SK-N-DZ (cell line): ENCODE measurements at places on chromosomes 11 and 22.

GRCh38 chr11:61103851-61104423, 1.6 kb downstream of the CD5 start:
- DNase-seq, result no peak

GRCh38 chr11:104897891-104898684, at the start of gene CASP12:
TSS of gene CASP12 (minus strand) at chr11:104898460.
- no peak for DNase-seq

GRCh38 chr11:1009991-1010390, 26.5 kb downstream of the MUC6 start:
- DNase-seq, result no peak

- no peak for DNase-seq
Observed at GRCh38 chr11:123590296-123590912, 64.0 kb downstream of the SCN3B start.

GRCh38 chr11:115912484-115912945, 408.3 kb upstream of the CADM1 start:
- peak; percentile 2 for DNase-seq

- no peak for DNase-seq
Observed at GRCh38 chr22:44869196-44869595, 116.8 kb downstream of the ARHGAP8 start.

- no peak for DNase-seq
Observed at GRCh38 chr11:17700991-17701390, 18.4 kb upstream of the MYOD1 start.

DNA sequence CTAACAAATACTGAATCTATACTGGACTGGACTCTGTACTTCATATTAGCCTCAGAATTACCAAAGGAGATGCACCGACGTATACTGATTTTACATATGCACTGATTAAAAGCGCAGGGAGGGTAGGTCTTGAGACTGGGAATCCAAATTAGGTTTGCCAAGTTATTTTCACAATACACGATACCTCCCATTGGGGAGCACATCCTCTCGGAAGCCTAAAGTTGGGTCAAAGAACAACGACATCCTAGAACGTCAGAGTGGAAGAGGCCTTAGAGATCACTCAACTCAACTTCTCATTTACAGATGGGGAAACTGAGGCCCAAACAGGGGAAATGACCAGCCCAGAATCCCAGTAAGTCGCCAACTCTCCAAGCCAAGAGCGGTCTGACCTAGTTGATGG, 626 bp downstream of the DNAL4 start:
- no peak for DNase-seq

DNA sequence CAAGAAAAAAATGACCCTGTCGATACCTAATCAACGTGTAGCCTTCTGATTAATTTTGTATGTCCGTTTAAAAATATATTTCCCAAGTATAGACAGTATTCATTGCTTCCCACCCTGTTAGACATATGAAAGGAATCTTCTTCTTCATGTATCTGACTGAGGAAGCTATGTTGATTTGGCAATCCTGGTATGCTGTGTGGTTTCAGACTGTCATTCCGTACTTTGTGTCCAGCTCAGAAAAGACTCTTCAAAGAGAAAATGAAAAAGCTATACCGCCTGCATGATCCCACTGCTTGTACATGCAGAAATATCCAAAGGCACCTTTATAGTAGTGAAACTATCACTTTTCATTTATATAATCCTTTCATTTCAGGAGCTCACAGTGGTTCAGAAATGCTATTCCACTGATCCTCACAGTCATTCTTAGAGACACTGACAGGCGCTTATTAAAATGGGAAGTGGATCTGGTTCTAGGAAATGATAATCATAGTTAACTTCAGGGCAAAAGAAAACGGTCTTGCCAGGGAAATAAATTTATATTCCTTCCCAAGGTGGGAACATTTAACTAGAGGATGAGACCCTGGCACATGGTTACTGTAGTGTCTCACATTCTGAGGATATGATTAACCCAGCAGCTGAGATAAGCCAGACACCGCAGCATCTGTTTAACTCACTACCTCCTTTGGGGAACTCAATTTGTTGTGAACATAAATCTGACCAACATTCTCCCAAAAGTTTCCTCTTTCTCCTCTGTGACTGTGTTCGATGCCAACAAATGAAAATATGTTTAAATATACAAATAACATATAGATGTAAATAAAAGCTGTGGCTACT, 599.2 kb upstream of the LUZP2 start:
- peak; percentile 67 for DNase-seq

DNA sequence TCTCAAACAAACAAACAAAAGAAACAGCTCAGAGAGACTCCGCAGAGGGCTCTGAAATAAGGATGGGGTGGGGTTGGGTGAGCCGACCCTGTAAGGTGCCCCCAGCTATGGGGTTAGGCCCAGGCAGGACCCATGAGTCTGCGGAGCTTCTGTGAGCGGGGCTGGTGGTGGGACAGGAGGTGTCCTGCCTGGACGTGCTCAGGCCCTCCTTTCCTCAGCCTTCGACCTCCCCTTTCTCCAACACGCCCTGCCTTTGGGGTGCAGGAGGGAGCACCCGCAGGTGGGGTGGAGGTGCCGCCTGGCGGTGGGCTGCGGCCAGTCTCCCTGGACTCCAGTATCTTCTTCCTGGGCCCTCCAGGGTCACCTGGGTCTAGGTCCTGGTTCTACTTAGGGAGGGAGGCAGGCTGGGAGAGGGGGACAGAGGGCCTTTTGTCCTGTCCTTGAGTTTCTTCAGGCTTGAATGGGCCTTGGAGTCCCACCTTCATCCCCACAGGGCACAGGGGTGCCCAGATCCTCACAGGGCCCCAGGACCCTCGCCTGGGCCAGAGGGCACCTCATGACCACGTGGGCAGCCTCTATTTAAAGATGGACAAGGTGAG, 12.3 kb downstream of the PRR33 start:
- no peak for DNase-seq

- no peak for DNase-seq
Observed at GRCh38 chr22:37525073-37525745, 6.0 kb upstream of the CARD10 start.

DNA sequence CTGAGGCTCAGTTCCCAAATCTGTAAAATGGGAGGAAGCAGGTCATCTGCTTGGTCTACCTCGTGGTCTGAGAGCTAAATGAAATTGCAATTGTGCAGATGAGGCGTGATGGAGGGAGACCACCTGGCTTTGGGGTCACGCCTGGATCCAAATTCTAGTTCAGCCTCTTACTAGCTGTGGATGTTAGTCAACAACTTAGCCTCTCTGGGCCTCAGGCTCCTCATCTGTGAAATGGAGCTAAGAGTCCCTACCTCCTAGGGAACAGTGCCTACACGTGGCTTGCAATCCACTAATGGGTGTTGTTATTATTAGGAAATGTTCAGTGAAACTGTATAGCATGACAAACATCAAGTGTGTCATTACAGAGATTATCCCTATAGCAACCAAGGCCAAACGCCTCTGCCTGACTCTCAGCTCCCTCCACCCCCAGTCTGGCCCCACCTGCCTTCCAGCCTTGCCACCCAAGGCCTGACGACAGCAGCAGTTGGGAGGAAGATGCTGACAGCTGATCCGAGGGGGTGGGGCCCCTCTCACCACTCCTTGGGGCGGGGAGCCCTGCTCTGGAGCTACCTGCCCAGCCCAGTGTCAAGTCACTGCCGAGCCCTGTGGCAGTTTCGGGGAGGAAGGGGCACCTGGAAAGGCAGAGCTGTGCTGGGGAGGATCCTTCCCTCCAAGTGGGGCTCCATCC, 1.7 kb upstream of the RHOD start:
- no peak for DNase-seq

DNA sequence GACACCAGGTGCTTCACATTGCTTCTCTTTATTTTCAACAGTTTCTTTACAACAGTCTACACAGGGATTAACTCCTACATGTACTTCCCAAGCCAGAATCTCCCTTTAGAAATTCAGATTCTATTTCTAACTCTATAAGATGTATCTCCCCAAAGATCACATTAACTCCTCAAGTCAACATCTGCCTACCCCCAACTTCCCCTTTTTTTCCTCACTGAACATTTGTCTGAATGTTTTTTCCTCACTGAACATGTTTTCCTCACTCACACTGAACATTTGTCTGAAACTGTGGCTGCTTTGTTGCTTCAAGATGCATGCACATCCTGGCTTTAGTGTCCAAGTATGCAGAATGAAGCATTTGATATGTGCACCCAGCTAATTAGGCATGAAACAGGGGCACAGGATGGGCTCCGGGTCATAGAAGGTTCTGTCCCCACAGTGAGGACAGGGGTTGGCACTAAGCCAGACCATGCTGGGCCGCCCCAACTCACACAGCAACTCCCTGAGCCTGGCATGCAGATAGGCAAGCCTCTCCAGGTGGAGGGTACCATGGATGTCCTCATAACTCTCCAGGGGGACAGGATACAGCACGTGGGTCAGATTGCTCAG, 11.3 kb downstream of the PRAME start:
- no peak for DNase-seq

DNA sequence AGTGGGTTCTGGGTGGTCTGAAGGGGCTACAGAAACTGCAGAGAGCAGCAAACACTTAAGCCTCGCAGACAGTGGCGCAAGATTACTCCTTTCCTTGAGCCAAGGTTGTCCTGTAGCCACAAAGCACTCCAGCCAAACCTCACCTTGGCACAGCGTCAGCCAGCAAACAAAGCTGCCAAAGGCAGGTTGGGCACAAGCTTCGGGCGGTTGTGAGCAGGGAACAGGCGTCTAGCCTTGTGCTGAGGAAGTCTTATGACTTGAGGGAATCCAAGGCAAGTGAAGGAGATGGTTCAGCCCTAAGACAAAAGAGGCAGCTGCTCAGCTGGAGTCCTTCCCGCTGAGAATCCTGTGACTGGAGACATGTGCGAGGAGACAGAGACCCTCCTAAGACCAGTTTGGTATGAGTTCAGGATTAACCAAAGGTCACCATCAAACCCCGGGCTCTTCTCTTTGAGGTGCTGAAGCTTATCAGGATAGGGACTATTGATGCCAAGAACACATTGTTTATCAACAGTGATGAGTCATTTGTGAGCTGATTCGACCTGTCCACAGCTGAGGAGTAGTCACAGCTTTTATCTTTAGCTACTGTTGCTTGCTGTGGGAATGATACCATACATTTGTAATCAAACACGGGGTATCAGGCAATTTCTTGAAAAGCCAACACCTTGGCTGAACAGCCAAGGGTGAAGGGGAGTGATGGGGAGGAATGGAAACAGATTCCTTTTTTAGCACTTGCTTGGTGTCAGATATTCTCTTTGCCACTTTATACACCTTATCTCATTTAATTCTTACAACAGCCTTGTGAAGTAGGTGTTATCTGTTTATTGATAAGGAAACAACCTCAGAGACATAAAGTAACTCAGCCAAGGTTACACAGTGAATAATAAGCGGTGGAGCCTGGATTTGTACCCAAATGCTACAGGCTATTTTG, 4.6 kb downstream of the ADM start:
- DNase-seq, result peak; percentile 48

- no peak for DNase-seq
Observed at GRCh38 chr11:109858152-109858551, 235.0 kb upstream of the ZC3H12C start.

DNA sequence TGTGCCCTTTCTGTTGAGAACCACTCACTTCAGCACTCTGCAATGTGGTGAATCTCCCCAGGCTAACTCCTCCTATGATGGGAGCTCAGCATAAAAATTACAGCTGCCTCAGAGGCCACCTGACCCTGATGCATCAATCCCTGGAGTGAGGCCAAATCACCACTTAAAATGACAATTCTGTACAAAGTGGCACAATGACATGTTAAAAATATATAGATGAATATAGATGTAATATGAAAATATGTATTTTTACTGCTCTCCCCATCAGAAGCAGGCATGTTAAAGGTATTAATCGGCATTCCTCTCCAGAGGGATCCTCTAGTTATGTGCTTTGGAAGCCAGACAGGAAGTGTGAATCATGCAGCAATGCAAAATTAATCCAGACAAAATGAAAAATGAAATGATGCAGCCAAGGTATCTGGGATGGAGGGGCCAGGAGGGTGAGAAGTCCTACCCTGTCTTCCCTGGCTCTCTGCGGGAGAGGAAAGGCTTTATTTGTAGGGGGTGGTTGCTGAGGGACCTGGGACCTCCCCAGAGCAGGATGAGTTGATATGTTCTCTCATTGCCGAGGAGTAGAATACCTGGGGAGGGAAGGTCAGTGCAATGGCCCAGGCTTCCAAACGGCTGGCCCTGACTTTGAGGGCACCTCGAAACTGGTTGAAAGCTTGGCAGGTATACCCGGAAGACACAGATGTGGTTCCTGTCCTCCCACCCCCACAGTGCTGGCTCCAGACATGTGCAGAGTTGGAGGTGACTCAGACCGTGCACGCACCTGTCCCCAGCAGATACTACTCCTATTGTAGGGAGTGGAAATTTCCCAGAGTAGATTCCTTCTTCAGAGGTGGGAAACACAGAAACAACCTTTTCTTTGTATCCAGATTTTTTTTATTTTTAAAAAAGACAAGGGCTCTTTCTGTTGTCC, 347.9 kb upstream of the NCAM1 start:
- DNase-seq, result no peak

DNA sequence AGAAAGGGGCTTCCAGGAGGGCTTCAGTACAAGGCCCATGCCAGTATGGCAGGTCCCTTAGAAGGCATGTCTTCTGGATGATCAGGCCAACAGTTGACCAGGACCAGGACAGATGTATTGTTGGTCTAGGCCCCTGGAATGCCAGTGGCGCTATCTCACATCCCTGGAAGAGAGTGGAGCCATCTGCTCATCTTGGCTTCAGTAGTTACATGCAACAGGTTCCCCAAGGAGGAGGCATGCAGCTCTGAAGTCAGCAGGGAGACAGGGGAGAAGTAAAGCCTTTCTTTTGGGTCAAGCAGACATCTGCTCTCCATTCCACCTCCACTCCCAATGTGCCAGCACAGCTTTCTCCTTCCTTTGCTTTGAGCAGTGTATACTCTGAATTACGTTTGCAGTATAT, 244.1 kb downstream of the KIRREL3 start:
- DNase-seq, result peak; percentile 10

GRCh38 chr22:29825578-29825977, 12.5 kb downstream of the ASCC2 start:
- DNase-seq, result no peak

DNA sequence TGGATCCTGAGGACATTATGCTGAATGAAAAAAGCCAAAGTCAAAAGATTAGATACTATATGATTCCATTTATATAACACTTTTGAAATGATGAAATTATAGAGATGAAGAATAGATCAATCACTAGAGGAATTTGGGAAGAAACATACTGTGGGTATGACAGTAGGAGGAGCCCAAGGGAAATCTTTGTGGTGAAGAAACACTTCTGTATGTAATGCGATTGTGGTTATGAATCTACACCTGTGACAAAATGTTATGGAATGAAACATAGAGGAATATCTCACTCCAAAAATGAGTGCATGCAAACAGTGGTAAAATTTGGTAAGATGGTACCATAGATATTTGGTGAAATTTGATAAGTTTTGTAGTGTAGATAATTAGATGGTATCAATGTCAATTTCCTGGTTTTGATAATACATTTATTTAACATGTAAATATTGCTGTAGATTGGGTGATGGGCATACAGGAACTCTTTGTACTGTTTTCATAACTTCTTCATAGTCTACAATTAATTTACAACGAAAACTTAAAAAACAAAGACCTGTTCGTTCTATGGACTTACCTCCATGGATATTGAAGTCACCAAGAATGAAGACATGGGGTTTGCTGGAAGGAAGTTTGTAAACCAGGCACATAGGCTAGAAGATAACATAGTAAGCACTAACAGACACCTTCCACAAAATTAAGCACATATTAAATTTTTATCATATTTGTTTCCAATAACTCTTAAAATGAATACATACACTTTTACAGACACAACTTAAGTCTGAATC, 11.5 kb downstream of the MRGPRX1 start:
- DNase-seq, result no peak

GRCh38 chr11:78641541-78641940, 66.9 kb upstream of the NARS2 start:
- no peak for DNase-seq
